ENCODE measurements at places on chromosomes 2 and 18.

DNA sequence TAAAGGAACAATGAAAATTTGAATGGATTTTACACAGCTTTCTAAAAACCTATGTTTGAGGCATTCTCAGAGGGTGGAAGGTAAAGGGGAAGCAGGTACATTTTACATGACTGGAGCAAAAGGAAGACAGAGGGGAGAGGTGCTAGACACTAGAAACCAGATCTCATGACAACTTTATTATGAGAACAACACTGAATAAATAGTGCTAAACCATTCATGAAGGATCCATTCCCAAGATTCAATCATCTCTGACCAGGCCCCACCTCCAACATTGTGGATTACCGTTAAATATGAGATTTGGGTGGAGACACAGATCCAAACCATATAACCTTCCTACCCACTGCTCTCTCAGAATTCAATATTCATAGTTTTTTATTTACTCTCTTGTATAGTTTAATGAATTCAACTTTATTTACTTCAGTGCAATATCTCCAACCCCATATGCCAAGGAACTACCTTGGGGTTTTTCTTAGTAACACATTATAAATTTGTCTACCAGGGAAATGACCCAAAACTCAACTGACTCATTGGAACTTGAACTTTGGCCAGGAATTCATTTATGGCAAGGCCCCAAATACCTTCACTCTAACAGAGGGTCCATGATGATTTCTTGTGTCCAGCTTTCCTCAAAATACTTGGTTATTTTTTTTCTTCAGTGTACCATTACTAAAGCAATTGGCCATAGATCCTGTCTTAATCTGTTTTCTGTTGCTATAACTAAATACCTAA, 317.8 kb downstream of the GULP1 start:
- DNase-seq: no peak

GRCh38 chr18:2172881-2173280, 398.4 kb downstream of the METTL4 start:
- DNase-seq: no peak

GRCh38 chr2:239600001-239600593, 199.3 kb upstream of the HDAC4 start:
- no peak for DNase-seq

DNA sequence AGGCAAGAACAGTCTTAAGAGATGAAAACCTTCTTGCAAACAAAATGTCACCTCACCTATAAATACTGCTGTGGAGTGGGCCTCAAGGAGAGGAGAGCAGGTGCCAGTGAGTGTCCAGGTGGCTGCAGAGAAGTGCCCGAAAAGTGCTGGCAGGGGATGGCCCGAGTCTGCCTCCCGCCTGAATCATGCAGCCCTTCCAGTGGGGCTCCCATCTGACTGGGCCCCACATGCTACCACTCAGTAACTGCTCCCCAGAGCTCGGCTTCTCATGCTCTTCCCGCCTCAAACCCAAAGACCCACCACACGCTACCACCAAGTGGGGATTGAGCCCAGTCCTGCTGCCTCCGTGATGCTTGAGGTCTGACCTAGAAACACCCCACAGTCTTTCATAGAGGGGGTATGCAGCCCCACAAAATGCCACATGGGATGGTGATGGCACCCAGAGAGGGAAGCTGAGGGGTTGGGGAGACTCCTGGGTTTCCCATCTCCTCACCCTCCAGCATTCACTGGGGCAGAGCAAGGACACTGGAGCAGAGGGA, 7.4 kb downstream of the HS6ST1 start:
- no peak for DNase-seq

DNA sequence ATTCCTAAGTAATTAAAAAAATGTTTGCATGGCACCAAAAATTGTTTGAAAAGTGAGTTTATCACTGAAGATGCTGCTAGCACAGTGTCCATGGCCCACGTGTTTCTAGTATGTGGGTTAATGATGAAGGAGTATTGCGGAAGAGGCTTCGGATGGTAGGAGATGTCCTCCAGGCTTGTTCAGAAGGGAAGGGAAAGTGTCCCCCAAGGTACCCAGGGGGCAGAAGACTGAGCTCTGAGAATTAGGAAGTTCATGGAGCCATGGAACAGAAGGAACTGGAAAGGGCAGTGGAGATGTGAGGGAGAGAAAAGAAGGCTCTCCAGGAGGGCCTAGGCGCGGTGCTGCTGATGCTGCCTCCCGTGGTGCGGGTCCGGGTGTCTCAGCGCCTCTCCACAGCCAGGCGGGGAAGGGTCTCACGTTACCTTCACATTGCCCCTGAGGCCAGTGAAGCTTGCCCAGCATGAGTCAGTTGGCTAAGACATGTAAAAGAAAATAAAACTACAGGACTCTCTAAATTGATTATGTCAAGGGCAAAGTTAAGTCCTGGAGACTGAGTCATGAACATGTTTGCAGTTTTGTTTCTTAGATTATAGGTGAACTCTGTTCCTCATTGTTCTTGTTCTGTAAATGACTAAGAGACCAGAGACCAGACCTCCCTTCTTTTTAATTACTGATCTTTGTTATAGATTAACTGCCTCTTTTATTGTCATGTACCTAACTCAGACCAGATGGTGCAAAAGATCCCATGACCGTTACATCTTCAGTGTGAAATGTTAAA, 89.0 kb downstream of the MTCL1 start:
- DNase-seq: no peak

Measured in ascending aorta (tissue), 2 donors.